ENCODE measurements at places on chromosomes 5 and 9. TPM values are rescaled to one million over a fixed set of nuclear protein-coding genes. Genes with fewer than 3 reads are reported as not detected.

The LRRC8A gene
- total RNA-seq = 36.3 TPM

The WNT8A gene
- not detected for total RNA-seq

The PCDHB7 gene
- 7.9 TPM for total RNA-seq

The CARD9 gene
- 7.9 TPM for total RNA-seq

The LMNB1 gene
- total RNA-seq = 106 TPM

The APBA1 gene
- total RNA-seq = 24.6 TPM

The GHR gene
- total RNA-seq = 12.9 TPM

The MAML1 gene
- 33.5 TPM for total RNA-seq

The MOB3B gene
- total RNA-seq = 19.6 TPM

The TMEM174 gene
- not detected for total RNA-seq

The IRX2 gene
- 11.8 TPM for total RNA-seq

The CCDC152 gene
- total RNA-seq = 6.1 TPM

The FRRS1L gene
- total RNA-seq = 28.0 TPM

The IFNA13 gene
- total RNA-seq = not detected

The ANXA2R gene
- 1.8 TPM for total RNA-seq

The GIN1 gene
- 21.7 TPM for total RNA-seq

The OR1J2 gene
- not detected for total RNA-seq

The NKD2 gene
- total RNA-seq = 18.0 TPM

The HNRNPH1 gene
- 1,077 TPM for total RNA-seq

The RELL2 gene
- 4.0 TPM for total RNA-seq

The NAIP gene
- 32.2 TPM for total RNA-seq

The VCAN gene
- total RNA-seq = 308 TPM

The SPINK6 gene
- not detected for total RNA-seq

The INSYN2B gene
- 0.49 TPM for total RNA-seq

The FAM153A gene
- 1.9 TPM for total RNA-seq

The LURAP1L gene
- 32.5 TPM for total RNA-seq

The JAKMIP2 gene
- total RNA-seq = 18.3 TPM

The CCNO gene
- total RNA-seq = 0.27 TPM

The SH3TC2 gene
- total RNA-seq = 19.6 TPM

The PCDHA2 gene
- total RNA-seq = 2.4 TPM

The ZFP37 gene
- total RNA-seq = 22.7 TPM

The TAF11L10 gene
- total RNA-seq = not detected

The OTP gene
- not detected for total RNA-seq

The DIRAS2 gene
- total RNA-seq = 96.6 TPM

The LHX6 gene
- 1.9 TPM for total RNA-seq

The FOXD4 gene
- 0.82 TPM for total RNA-seq

The CCDC192 gene
- total RNA-seq = not detected

The ABCA2 gene
- total RNA-seq = 49.9 TPM

The RANBP3L gene
- 2.0 TPM for total RNA-seq

The HTR1A gene
- total RNA-seq = not detected

The MAP3K1 gene
- 69.9 TPM for total RNA-seq

The PCDH12 gene
- total RNA-seq = 8.6 TPM

The EGFLAM gene
- 75.3 TPM for total RNA-seq

The SPATA6L gene
- 4.7 TPM for total RNA-seq

The TAF1L gene
- total RNA-seq = not detected

The C5 gene
- total RNA-seq = 10.0 TPM

The SELENOP gene
- total RNA-seq = 304 TPM

All from camera-type eye (tissue), 1 donor.